GM23338 (cell line): ENCODE measurements at places on chromosomes 1 and 21. TPM values are rescaled to one million over a fixed set of nuclear protein-coding genes. Genes with fewer than 3 reads are reported as not detected.
A peak's percentile ranks its signal among the peaks of the same experiment; 100 is the strongest.

DNA sequence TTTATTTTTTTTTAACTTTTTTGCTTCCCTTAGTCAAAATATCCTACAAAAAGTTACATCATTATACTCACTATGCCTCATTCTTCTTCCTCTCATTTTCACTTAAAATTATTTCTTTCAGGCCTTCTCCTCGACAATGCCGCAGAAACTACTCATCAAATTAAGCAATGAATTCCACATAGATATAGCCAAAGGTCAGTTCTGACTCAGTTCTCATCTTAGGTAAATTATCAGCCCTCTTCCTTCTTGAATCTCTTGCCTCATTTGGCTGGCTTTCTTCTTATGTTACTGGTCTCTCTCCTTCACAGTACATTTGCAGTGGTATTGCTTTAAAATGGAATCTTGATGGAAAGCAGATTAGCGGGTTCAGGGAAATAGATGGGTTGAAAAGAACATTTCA, 260.7 kb upstream of the BRINP3 start:
- no peak for DNase-seq

GRCh38 chr1:168947041-168947440, 159.4 kb upstream of the ATP1B1 start:
- no peak for DNase-seq

Gene MRPS15
- 311 and 312 TPM in 2 replicates for polyA plus RNA-seq

Gene CHIA
- polyA plus RNA-seq, result not detected in 2 replicates

GRCh38 chr21:21751286-21751685, 753.1 kb downstream of the NCAM2 start:
- no peak for DNase-seq

Gene RAB7B
- not detected in 2 replicates for polyA plus RNA-seq

DNA sequence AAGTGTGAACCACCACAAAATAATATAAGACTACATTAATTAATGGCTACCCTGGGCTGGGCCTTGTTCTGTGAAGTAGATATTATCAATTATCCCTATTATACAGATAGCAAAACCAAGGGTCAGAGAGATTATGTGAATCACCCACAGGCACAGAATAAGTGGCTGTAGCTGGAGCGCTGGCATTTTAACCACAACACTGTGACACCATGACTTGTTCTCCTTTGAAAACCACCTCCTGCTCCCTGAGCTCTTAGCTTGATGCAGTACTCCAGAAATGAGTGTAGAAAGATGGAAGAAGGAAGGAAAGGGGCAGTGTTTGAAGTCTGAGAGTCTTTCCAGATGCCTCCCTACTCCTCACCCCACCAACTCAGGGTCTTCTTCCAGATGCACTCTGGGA, 29.5 kb upstream of the JUN start:
- no peak for DNase-seq

Gene HSD3B2
- not detected in 2 replicates for polyA plus RNA-seq

GRCh38 chr1:1318131-1318652, 6.3 kb downstream of the INTS11 start:
- peak; percentile 37 for DNase-seq

DNA sequence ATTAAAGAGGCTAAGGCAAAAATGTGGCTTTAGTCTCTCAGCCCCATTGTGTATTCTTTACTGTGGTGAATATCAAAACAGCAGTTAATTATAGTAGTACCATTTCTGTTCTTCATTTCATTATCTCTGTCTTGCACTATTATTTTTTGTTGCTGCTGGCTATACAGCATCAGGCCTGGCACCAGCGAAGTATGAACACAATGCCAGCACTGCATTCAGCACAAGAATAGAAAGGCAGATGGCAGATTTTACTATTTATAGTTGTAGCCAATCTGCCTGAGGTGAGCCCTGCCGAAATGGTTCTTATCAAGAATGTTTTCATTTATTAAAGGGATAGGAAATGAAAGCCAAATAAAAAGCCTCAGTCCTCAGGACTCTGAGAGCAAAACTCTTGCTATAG, 72.1 kb downstream of the GPR52 start:
- DNase-seq, result no peak

DNA sequence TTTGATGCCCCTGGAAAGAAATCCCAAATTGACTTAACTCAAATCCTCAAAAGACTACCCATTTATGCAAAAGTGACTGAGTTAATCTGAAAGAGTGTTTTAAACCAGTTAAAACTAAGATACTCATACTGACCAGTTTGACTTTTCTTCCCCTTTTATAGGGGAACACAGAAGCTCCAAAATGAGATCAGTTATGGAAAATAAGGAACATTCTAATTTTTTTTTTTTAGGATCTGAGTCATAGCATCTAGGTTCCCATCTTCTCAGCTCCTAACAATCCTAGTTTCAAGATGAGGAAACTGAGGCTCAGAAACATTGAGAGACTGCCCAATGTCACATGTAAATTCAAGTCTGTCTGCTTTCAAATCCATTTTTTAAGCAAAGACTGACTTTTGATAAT, 231.1 kb upstream of the RUNX1 start:
- DNase-seq, result no peak

DNA sequence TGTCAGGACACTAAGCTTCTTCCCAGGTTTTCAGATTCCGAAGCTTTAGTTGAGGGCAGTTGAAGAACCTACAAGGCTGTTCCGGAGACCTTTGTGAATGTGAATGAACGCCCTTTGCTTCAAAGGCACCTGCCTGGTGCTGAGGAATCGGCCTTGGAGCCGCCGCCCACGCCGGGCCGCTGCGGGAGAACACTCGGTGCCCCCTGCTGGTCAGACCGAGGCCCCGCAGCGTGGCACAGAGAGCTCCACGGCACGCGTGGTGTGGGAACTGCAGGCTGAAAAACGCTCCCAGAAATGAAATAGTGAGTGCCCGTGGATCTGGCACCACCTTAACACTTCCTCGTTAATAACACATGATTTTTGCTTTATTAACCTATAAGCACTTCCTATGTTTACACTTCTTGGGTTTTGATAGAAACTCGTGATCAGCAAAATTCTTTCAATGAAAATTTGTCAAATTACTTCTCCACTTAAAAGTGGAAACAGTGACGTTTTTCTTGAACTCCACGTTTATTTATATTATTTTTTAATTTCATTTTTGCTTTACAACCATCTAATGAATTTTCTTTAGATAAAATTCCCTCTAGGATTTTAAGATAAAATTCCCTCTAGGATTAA, 460.6 kb downstream of the DSCAM start:
- peak; percentile 69 for DNase-seq

Gene GBP2
- not detected in 2 replicates for polyA plus RNA-seq

Gene PTGER3
- polyA plus RNA-seq, result 0.28 and 0.45 TPM in 2 replicates

GRCh38 chr1:6118415-6118814, 61.7 kb downstream of the CHD5 start:
- no peak for DNase-seq

DNA sequence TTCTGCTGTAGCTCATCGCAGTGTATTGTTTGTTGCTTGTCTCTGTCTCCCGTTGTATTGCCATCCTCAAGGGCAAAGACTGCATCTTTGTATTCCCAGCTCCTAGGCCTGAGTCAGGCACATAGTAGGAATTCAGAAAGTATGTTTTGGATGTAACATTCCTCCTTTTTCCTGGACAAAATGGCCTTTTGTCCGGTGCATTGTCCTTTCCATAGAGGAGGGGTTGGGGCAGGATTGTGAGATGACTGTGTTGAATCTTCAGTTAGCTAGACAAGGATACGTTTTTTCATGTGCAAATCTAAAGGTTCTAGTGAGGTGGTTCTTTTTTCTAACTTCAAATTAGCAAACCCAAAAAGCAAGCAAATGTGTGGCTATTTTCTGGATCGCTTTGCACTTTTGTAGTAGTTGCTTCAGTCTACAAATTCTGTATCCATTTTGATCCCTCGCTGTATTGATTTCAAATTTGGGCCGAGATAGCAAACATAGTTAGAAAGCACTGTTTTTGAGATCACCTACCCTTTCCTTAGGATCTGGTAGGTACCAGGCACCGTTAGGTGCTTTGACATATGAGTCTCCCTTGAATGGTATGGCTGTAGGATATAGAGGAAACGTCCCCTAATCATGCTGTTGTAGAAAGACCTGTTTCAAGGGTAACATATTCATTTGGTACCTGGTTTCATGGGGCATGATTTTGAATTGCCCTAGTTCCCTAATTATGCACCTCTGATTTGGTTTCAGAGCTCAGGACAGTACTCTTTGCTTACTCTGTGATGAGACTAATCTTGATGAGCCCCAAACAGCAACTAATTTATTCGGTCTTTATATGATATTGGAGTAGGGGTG, 1.2 kb downstream of the PPP1R8 start:
- DNase-seq, result no peak

Gene GJA9
- 0.21 TPM in 1 of 2 replicates, not detected in the other for polyA plus RNA-seq

DNA sequence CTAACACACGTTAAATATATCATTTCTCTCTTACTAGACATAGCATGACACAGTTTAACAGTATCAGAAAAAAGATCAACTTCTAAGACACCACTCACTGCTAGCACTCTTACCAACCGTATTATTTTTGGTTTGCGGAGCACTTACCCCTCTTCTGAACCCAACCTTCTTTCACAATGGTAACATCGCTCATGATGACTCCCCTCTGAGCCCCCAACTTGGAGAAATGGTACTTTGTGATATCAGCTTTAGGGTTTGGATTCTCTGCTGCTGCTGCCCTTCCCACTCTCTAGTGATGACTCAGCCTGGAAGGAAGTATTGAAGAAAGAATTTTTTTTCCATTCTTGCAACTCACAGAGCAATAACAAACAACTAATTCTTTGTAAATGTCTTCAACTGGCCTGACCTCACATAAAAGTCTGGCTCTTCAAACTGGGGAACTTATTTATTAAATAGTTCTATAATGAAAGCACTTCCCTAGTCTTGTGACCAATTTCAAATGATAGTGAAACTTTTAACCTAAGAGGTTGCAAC, 7.0 kb downstream of the AKT3 start:
- no peak for DNase-seq

DNA sequence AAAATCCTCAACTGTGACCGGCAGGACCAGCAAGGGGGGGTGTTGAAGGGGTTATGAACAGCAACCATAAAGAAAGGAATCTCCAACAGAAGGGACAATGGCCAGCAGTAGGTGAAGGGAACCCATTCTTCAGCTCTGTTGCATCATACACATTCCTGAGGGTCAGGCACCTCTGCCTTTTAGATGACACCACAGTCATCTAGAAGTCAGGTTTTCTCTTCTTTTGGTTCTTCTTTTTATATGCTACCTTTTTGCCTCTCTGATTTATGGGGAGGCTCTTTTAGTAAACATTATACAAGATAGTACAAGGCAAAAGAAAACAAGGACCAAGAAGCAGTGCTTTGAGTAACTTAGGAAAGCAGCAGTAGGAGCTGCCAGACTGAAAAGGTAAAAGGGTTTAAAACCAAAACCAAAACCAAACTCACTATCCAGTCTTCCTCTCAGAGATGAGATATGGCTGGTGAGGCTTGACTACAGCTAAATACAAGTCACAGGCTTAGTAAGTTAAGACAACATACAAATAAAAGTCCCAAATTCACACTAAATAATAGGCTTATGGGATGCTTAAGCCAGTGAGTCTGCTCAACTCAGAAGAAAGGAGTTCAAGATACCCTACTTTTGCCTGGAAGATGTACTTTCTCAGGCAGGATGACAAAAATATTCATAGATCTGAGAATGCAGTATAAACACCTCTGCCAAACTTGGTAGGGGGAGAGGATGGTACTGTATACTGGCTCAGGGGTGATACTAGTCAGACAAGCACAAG, 4.1 kb downstream of the TEX38 start:
- peak; percentile 54 for DNase-seq

DNA sequence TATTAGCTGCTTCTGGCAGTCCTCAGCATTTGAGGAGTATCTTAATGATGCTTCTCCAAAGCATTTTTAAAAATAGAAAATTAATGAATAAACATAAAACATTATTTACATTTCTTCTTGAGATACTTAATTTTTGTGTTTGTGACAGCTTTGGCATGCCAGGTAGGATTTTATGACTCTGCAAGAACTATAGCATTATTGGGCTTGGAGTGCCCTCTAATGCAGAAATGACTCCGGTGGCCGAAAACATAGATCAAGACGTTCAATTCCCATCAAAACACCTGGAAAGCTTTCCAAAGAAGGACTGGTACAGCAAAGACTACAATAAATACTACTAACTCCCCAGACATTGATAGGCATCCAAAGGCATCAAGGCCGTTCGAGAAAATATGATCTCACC, 366.4 kb upstream of the CXADR start:
- peak; percentile 36 for DNase-seq

DNA sequence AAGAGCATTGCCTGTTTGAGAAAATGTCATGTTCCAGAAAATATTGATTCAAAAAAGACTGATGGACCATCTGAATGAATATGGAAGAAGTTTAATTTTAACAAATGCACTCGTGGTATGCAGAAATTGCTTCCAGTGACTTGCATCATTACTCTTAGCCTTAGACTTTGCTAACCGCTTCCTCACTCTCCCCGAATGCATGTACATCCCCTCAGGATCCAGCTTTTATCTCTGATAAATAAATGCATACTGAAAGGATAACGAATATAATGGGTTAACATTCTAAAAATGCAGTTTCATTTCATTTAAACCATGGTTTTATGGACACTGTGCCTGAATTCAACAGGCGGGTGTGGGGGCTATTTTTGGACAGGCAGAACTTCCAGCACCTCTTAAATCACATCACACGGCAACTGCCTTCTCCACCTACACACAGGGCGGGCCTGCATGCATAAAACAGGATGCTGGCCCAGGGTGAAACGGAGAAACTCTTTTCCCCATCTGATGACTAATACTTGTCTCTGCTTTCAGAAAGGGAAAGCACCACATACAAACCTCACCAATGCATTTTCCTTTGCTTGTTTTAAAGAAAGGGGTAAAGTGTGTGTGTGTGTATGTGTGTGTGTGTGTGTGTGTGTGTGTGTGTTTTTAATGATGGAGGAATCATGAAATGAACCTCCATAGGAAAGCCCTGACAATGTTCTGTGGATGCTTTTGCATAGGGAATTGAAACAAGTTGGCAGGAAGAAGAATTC, 48.7 kb downstream of the SPAG17 start:
- no peak for DNase-seq

Gene ANGPTL1
- 0.19 and 0.58 TPM in 2 replicates for polyA plus RNA-seq

GRCh38 chr1:32830092-32830852, 12.8 kb downstream of the S100PBP start:
- no peak for DNase-seq
